ENCODE measurements at places on chromosomes 4 and X.

GRCh38 chr4:110183643-110184042 is 14.8 kb downstream of the ELOVL6 start:
- no peak for DNase-seq

DNA sequence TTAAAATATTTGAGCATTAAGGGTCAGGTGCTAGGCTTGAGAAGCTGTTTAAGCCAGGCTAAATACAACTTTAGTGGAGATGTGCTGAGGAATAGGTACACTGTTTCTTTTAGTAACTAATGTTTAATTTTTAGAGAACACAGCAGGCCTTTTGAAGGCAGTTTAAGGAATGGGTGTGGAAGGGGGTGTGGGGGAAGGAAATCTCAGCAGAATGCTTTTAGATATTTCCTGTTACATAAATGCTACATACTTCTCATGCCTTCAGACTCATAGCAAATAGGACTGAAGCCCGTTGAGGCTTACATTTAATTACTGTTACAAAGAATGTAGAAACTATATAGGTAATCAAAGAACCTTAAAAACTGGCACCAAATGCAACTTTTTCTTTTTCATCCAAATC is 66.3 kb downstream of the WWC2 start:
- DNase-seq = no peak

DNA sequence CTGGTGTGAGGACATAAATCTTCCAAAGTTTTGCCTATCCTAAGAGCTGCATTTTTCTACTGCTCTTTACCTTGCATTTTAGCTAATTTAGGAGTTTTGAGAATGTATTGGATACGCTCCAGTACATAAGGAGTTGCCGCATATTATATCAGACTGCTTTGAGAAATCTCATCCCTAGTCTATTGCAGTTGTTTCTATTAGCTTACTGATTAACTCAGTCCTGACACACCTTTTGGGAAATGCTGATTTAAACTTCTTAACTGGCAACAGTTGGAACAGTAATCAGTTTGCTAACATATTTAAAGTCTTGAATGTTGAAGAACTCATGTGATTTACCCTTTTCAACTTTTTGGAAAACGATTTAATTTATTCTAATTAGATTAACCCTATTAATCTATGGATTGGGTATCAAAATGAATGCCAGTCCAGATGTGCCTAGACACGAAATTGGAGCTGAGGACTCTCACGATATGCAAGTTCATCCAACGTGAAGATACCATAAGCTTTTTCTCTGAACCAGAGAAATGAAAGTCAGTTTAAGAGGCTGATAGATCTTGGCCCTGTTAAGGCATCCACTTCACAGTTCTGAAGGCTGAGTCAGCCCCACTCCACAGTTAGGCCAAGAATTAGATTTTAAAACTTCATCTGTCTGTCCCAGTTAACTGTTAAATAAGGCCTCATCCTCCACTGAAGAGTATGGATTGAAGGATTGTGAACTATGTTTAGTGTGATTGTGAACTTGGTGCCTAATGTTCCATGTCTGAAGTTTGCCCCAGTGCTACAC is 90.0 kb downstream of the MAOA start:
- no peak for DNase-seq

DNA sequence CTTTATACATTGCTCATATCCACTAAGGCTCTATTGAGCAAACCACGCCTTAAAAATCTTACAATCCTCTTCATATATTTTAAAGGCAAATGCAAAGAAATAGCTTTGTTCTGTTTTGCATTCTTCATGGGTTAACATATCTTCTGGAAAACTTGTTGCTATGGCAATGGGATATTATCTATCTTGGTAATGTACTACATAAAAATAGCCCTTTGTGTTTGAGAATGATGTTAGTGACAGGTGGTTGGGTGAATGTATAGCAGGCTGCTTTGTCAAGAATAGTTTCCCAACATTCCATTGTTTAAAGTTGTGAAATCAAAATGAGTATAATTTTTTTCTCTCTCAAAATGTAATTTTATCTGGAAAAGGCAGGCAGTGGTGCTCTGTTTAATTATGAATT is 16.8 kb downstream of the REPS2 start:
- DNase-seq = no peak

GRCh38 chr4:8165374-8165896 is 6.8 kb upstream of the ABLIM2 start:
- DNase-seq = no peak

- DNase-seq = no peak
Observed at GRCh38 chrX:130726661-130727060, 176.3 kb downstream of the ENOX2 start.

- DNase-seq = no peak
Observed at GRCh38 chrX:128334821-128335220, 282.6 kb upstream of the ACTRT1 start.

All from activated CD4-positive, CD25-positive, alpha-beta regulatory T cell treated with anti-CD3 and anti-CD28 coated beads, Interleukin-2, amount 50 U/mL, for 72 hours (primary cell).